NCI-H1092 treated with DMSO at 0.1 percent for 48 hours (cell line): ENCODE measurements at places on chromosomes 7 and 10.

DNA sequence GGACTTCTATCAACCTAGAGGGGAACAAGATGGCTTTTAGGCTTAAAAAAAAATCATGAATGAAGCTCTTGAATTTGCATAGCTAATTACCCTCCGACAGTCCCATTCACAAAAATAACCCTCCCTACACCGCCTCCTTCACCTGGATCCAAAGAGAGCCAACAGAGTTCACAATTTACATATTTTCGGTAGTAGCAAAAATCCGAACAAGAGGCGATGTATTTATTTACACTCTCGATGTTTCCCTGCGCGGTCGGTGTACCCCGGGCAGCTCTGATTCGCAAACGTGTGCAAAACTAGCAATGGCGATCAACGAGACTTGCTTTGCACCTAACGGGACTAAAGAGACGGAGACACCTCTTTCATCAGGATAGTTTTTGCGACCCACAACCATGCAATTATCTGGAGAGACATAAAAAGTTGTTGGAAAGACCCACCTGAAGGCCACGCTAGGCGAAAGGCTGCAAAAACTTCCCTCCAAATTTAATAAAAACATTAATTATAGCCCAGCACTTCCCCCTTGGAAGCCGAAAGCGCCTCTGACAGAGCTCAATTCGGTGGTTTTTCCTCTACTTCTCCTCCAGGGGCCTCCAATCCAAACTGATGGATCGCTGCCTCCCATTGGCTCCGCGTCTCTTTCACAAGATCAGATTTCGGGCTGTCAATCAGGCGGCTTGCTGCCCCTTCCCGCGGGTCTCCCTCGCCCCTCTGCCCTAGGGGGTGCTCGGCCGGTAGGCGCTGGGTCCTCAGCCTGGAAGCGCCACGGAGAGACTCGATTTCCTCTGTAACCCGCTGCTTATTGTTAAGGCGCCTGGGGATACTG lies at the start of gene ETV1:
Gene ETV1, minus strand, starts transcription at position 541 of the 823 bp plus-strand sequence. CDS start 614 bp downstream, outside the sequence.
- DNase-seq = peak; percentile 87

DNA sequence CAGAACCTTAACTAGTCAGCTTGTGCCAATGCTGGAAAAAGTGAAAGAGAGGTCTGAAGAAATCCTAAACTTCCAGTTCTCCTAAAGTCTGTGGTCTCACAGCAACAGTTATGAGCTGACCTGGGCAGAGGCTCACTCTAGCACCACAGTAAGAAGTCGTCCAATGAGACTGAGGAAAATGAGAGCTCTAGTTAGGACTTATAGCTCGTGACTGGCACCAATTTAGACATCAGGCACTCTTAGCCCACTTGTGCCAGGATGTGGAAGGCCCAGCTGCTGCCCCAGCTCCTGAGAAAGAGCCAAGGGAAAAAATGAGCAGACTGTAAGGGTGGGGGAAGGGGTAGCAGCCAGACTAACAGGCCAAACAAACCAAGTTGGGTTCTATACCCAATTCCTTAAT lies 7.6 kb downstream of the MMS19 start:
- DNase-seq = no peak

GRCh38 chr7:92843034-92843760 lies 6.8 kb upstream of the CDK6 start:
- no peak for DNase-seq

GRCh38 chr7:114539575-114539974 lies 125.0 kb downstream of the FOXP2 start:
- peak; percentile 43 for DNase-seq

GRCh38 chr7:44292420-44292817 lies 33.0 kb downstream of the CAMK2B start:
- no peak for DNase-seq

DNA sequence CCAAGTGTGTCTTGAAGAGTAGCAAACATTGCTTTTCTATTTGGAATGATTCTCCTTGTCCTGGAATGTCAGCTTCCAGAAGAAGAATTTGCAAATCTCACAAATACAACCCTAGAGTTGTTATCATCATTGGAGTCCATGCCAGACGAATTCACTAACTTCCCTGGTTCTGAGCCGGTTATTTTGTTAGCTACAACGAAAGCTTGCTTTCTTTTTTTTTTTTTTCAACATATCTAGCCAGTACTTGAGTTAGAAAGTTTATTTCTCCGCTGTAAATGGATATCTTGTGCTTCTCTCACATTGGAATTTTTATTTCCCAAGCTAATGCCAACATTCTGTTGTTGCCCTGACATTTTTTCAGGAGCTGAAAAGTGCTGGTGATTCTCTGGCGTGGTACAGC lies 138.1 kb upstream of the POM121L12 start:
- no peak for DNase-seq

DNA sequence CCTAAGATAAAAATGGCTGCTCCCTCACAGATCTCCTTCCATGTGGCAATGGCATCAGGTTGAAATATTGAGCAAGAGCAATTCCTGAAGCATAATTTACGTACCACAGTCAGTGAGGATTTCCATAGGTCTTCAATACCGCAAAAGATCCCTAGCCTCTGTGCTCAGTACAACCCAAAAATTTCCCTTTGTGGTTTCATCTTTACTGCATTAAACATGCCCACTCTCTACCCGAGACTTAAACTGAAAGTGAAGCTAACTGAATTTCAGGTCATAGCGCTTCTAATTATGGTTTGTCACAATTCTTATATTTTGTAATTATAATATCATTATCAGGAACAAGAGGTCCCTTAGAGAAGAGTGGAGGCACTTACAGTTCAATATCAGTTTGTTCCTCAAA lies 1071.1 kb downstream of the XPNPEP1 start:
- DNase-seq = no peak

- no peak for DNase-seq
Measured at GRCh38 chr10:78299851-78300468, 266.3 kb downstream of the RPS24 start.

DNA sequence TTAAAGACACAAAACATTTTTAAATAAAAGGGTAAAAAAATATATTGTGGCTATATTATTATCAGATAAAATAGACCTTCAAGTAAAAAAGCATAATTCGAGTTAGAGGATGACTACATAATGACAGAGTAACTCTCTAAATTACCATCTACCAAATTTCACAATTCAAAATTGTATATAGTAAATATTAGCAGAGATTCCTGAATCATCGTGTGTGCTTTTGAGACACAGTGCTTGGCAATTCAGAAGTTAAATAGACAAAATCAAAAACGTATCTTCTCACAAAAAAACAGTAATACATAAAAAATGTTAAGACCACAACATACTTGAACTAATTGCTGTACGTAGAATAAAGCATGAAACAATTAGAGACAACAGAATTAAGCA lies 110.4 kb downstream of the AHR start:
- no peak for DNase-seq

- no peak for DNase-seq
Measured at GRCh38 chr10:61153771-61154170, 209.8 kb upstream of the RHOBTB1 start.

DNA sequence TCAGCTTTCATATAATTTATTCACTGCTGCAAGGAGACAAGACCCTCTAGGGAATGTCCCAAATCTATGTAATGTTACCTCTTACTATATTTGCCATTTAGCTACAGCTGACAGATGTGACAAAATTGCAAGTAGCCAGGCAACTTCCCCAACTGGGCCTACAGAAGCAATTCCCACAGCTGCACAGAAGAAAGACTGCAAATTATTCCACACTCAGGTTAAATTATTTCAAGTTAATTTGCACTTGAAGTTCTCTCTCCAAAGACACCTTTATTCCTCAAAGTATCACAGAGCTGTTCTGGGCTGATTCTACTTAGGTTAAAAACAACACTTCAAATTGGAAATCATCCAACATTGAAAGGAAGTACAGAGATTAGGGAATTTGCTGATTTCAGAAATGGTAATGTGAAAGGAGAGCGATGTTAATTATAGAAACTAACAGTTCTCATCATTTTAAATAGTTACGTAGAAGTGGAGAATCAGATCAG lies 133.6 kb downstream of the THSD7A start:
- DNase-seq = peak; percentile 27

DNA sequence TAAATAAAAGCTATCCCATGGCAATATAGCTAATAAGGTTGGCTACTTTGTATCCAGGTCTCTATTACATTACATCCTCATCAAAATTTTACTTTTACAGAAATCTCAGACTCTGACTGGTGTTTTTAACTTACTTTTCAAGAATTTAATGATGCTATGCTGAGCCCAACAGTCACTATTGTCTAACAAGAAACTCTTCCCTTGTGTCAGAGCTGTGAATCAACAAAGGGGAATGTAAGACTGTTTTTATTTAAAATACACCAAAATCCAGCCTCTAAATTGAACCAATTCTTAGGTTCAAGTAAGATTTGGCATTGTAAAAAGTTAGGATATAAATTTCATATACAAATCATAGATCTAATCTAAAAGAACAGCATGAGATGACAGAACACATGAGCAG lies 7.0 kb downstream of the RTKN2 start:
- DNase-seq = no peak

GRCh38 chr10:122498521-122498920 lies 37.2 kb downstream of the HTRA1 start:
- DNase-seq = no peak

GRCh38 chr7:118872568-118872967 lies 648.1 kb downstream of the ANKRD7 start:
- DNase-seq = peak; percentile 11

- DNase-seq = no peak
Measured at GRCh38 chr10:129949891-129950291, 14.2 kb downstream of the EBF3 start.

GRCh38 chr10:8776926-8777622 lies 722.6 kb downstream of the GATA3 start:
- no peak for DNase-seq

- no peak for DNase-seq
Measured at GRCh38 chr10:69045441-69046300, 42.2 kb upstream of the SRGN start.

DNA sequence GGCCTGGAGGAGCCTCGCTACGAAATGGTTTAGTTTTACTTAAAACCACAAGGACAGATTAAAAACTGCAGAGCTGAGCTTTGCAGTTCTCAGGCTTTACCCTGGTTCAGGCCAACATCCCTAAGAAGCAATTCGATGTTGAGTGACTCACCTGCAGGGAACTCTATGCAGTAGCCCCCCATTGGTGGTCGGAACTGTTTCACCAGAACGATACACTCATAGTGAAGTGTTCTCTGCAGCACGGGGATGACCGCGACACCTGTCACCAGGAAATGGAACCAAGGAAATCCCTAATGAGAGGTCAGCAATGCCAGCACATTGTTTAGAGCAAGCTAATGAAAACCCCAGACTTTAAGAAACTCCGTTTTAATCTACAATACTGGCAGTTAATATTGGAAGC lies 18.0 kb downstream of the NUDT5 start:
- no peak for DNase-seq

GRCh38 chr7:46003161-46003560 lies 82.1 kb upstream of the IGFBP3 start:
- no peak for DNase-seq

- DNase-seq = no peak
Measured at GRCh38 chr7:72307566-72307965, 104.6 kb downstream of the CALN1 start.

GRCh38 chr10:58362027-58362789 lies 23.0 kb upstream of the TFAM start:
- no peak for DNase-seq

GRCh38 chr7:52705768-52706167 lies 329.7 kb upstream of the POM121L12 start:
- no peak for DNase-seq

- DNase-seq = no peak
Measured at GRCh38 chr7:138170298-138170697, 94.0 kb downstream of the AKR1D1 start.

GRCh38 chr7:123220396-123220795 lies 20.6 kb upstream of the SLC13A1 start:
- DNase-seq = no peak

- no peak for DNase-seq
Measured at GRCh38 chr10:11849911-11850310, 26.8 kb downstream of the PROSER2 start.

GRCh38 chr10:83536426-83536825 lies 602.9 kb upstream of the GHITM start:
- no peak for DNase-seq

DNA sequence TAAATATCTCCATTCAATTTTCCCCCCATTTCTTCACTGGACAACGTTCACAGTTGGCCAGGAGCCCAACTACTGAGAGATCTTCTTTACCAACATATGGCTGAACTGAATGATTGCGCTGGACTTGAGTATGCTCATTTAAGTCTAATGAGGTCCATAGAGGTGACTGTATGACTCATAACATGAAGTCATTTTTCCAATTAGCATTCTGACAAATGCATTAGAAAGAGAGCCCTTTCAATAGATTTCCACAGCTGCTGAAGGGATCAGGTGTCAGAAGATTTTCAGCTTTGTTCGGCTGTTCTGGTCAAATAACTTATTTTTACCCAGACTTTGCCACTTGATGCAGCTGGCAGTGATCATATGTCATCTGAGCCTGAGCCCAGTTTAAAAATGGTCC lies 438.0 kb downstream of the ETV1 start:
- DNase-seq = peak; percentile 92

DNA sequence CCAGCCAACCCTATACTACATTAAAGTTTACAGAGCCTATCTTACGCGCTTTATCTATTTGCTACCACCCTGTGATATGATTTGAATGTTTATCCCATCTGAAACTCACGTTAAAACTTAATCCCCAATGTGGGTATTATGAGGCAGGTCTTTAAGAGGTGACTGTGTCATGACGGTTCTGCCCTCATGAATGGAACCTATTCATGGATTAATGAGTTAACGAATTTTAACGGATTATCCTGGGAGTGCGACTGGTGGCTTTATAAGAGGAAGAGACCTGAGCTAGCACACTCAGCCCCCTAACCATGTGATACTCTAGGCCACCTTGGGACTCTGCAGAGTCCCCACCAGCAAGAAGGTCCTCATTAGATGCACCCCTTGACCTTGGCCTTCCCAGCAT lies 37.8 kb downstream of the SRPK2 start:
- no peak for DNase-seq

DNA sequence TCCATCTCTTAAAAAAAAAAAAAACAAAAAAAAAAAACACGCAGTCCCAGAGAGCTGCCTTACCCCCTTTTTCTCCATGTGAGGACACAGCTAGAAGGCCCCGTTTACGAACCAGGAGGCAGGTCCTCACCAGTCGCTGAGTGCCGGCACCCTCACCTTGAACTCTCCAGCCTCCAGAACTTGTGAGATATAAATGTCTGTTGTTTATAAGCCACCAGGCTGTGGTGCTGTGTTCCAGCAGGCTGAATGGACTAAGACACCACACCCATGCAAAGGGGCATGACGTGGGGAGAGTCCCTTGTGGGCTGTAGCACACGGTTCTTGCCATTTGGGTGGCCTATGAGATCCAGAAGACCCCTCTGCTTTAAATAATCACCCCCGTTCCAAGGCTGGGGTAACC lies 17.2 kb downstream of the ECHDC3 start:
- DNase-seq = no peak

GRCh38 chr7:27303026-27303425 lies 60.4 kb downstream of the EVX1 start:
- peak; percentile 54 for DNase-seq

DNA sequence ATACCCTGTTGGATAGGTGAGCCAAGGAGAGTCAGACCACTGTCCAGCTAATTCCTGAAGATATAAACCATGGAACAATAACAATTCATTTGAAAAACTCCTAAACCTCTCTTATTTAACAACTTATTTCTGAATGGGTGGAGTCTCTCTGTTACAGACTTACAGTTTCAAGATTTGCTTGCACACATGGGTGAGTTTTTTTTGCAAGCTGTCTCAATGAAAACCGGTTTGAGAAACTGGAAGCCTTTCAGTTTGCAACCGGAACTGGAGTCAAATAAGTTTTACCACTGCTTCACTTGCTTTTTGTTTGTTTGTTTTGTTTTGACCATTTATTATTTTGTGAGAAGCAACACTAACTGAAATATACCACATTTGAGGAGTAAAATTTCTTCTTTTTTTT lies 243.8 kb downstream of the MTERF1 start:
- no peak for DNase-seq
